Spinal cord (tissue), 10 donors: ENCODE measurements at places on chromosomes 13 and 19. TPM values are rescaled to one million over a fixed set of nuclear protein-coding genes. Genes with fewer than 3 reads are reported as not detected.
A peak's percentile ranks its signal among the peaks of the same experiment; 100 is the strongest.

SULT2B1 gene
- total RNA-seq, result 0.39 TPM

SKA3 gene
- 7.7 TPM for total RNA-seq

CGB5 gene
- total RNA-seq, result not detected

DENND1C gene
- total RNA-seq, result 0.28 TPM

GRCh38 chr13:99803141-99803540 is 168.4 kb downstream of the ZIC5 start:
- no peaks in the 10 kb centered on the region for H3K36me3 ChIP-seq
- H3K4me1 ChIP-seq, result peaks cover 4% of the 10 kb centered on the region
- no peaks in the 10 kb centered on the region for H3K27me3 ChIP-seq
- DNase-seq, result peak; percentile 29
- no peak overlapping the region for H3K27ac ChIP-seq

APOC1 gene
- total RNA-seq, result 93.9 TPM

- H3K36me3 ChIP-seq, result no peaks in the 10 kb centered on the region
- H3K27ac ChIP-seq, result no peak overlapping the region
- no peak for DNase-seq
- no peak overlapping the region for H3K4me3 ChIP-seq
Observed at GRCh38 chr19:1808395-1808731, 3.7 kb downstream of the ATP8B3 start.

GRCh38 chr19:50790396-50790795 is at the start of gene ACP4:
Gene ACP4, plus strand, starts transcription at chr19:50790415. Its CDS starts 0 bp downstream, at chr19:50790415.
- no peak for DNase-seq
- peaks cover 7% of the 10 kb centered on the region for H3K4me1 ChIP-seq
- peaks cover 13% of the 10 kb centered on the region for H3K36me3 ChIP-seq
